ENCODE measurements at places on chromosomes 2 and 18. TPM values are rescaled to one million over a fixed set of nuclear protein-coding genes. Genes with fewer than 3 reads are reported as not detected.
A peak's percentile ranks its signal among the peaks of the same experiment; 100 is the strongest.

- H3K27me3 ChIP-seq: peaks cover 22% of the 10 kb centered on the region
- no peaks in the 10 kb centered on the region for H3K4me1 ChIP-seq
- H3K27ac ChIP-seq: no peak overlapping the region
- DNase-seq: no peak
- no peaks in the 10 kb centered on the region for H3K36me3 ChIP-seq
- peak overlapping the region; percentile 50 for H3K4me3 ChIP-seq
These were observed 2.0 kb downstream of the NPPC start for GRCh38 chr2:231923951-231924888.

DNA sequence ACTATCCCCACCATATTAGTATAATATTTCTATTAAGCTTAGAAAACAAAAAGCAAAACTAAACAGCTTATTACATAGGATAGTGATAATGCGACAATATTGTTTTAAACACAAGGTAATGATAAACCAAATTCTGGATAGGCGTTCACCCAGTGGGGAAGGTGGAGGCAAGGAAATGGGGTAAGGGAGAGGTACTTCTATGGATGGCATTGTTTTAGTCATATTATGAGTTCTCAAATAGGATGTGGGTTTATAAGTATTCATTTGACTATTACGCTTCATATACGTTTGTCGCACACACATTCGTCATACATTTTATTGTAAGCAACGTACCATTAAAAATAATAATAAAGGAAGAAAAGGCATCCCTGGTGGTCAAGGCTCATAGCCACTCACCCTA, 88.8 kb upstream of the DNMT3A start:
- H3K4me3 ChIP-seq: no peak overlapping the region
- DNase-seq: no peak
- no peaks in the 10 kb centered on the region for H3K27me3 ChIP-seq
- no peak overlapping the region for H3K27ac ChIP-seq

GRCh38 chr2:68660658-68661057, 17.3 kb downstream of the PROKR1 start:
- H3K4me3 ChIP-seq: no peak overlapping the region
- no peaks in the 10 kb centered on the region for H3K4me1 ChIP-seq

- no peaks in the 10 kb centered on the region for H3K4me1 ChIP-seq
- no peak overlapping the region for H3K4me3 ChIP-seq
- H3K27me3 ChIP-seq: no peaks in the 10 kb centered on the region
- H3K27ac ChIP-seq: no peak overlapping the region
- DNase-seq: no peak
- H3K36me3 ChIP-seq: no peaks in the 10 kb centered on the region
These were observed 22.7 kb upstream of the SPR start for GRCh38 chr2:72864500-72864899.

DNA sequence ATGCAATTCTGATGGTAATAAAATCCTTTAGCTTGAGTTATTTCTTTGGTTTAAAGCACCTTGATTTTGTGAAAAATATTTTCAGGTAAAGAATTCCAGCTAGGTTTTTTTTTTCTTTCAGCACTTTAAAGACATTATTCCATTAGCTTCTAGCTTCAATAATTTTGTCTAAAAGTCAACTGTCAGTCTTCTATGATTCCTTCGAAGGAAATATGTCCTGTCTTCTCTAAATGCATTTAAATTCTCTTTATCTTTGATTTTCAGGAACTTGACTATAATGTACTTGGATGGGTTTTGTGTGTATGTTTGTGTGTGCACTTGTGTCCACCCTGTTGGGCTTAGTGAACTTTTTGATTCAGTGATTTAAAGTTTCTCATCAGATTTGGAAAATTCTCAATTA, 4.7 kb downstream of the LONRF2 start:
- peaks cover 5% of the 10 kb centered on the region for H3K27me3 ChIP-seq
- no peak overlapping the region for H3K4me3 ChIP-seq
- DNase-seq: no peak
- H3K27ac ChIP-seq: no peak overlapping the region

- H3K27ac ChIP-seq: no peak overlapping the region
- DNase-seq: no peak
- no peaks in the 10 kb centered on the region for H3K27me3 ChIP-seq
- H3K36me3 ChIP-seq: no peaks in the 10 kb centered on the region
- H3K4me1 ChIP-seq: no peaks in the 10 kb centered on the region
These were observed 128.0 kb downstream of the ARL4C start for GRCh38 chr2:234368861-234369261.

DNA sequence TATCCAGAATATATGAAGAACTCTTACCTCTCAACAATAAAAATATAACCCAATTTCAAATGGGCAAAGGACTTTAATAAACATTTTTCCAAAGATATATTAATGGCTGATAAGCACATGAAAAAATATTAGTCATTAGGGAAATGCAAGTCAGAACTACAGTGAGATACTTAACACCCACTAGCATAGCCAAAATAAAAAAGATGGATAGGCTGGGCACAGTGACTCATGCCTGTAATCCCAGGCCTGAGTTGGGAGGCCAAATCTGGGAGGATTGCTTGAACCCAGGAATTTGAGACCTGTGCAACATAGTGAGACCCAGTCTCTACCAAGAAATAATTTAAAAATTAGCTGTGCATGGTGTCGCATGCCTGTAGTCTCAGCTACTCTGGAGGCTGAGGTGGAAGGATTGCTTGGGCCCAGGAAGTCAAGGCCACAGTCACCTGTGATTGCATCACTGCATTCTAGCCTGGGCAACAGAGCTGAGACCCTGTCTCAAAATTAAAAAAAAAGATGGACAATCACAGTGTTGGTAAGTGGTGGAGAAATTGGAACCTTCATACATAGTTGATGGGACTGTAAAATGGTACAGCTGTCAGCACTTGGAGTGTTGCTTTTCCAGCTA, 25.1 kb downstream of the MARCHF7 start:
- no peak for DNase-seq
- peaks cover 71% of the 10 kb centered on the region for H3K36me3 ChIP-seq
- H3K4me1 ChIP-seq: no peaks in the 10 kb centered on the region

- H3K36me3 ChIP-seq: no peaks in the 10 kb centered on the region
- H3K4me3 ChIP-seq: no peak overlapping the region
- no peaks in the 10 kb centered on the region for H3K4me1 ChIP-seq
- DNase-seq: no peak
- H3K27me3 ChIP-seq: no peaks in the 10 kb centered on the region
- no peak overlapping the region for H3K27ac ChIP-seq
These were observed 120.9 kb downstream of the FSIP2 start for GRCh38 chr2:185859506-185859905.

DNA sequence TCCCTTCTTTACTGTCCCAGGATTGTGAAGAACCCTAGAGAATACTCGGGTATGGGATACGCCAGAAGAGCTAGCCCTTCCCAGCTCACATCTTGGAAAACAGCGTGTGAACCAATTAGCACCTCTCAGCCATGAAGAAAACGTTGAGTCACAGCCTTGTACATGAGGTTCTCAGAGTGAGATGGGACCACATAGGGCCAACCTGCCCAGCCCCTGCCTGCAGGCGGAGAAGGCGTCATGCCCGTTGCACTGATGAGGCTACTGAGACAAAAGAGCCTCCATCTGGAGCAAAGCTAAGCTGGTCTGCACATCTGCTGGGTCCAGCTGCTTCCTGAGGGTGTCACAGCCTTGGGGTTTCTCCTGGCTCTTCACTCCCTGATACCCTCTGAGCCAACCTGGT, 92.2 kb downstream of the LBH start:
- no peak overlapping the region for H3K27ac ChIP-seq
- H3K4me1 ChIP-seq: no peaks in the 10 kb centered on the region
- H3K27me3 ChIP-seq: no peaks in the 10 kb centered on the region
- H3K36me3 ChIP-seq: no peaks in the 10 kb centered on the region

DNA sequence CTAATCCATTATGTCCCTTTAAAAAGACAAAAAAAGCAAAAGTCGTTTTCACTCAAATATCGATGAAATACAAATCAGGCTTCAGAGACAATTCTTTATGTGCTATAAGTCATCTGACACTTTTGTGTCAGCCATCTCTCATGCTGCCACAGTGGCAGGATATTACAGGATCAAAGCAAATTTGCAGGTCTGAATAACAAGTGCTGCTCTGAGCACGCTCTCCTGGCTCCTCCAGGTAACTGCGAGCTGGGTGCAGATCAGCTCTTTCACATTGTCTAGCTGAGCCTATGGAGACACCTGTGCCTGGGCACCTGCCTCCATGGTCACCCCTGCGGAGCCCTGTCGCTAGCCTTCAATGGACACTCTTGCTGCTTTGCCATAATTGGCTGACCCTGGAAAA, 250.2 kb upstream of the RAB12 start:
- no peaks in the 10 kb centered on the region for H3K4me1 ChIP-seq
- no peak overlapping the region for H3K27ac ChIP-seq
- no peaks in the 10 kb centered on the region for H3K27me3 ChIP-seq
- no peak overlapping the region for H3K4me3 ChIP-seq
- DNase-seq: peak; percentile 47

- DNase-seq: no peak
- H3K4me1 ChIP-seq: no peaks in the 10 kb centered on the region
- H3K27me3 ChIP-seq: no peaks in the 10 kb centered on the region
- H3K4me3 ChIP-seq: no peak overlapping the region
- no peak overlapping the region for H3K27ac ChIP-seq
- H3K36me3 ChIP-seq: no peaks in the 10 kb centered on the region
These were observed 100.2 kb upstream of the ID2 start for GRCh38 chr2:8581601-8582041.

GRCh38 chr2:140770645-140771044, 1360.2 kb downstream of the LRP1B start:
- H3K4me3 ChIP-seq: no peak overlapping the region
- H3K4me1 ChIP-seq: no peaks in the 10 kb centered on the region
- no peak for DNase-seq
- no peak overlapping the region for H3K27ac ChIP-seq
- H3K36me3 ChIP-seq: no peaks in the 10 kb centered on the region

DNA sequence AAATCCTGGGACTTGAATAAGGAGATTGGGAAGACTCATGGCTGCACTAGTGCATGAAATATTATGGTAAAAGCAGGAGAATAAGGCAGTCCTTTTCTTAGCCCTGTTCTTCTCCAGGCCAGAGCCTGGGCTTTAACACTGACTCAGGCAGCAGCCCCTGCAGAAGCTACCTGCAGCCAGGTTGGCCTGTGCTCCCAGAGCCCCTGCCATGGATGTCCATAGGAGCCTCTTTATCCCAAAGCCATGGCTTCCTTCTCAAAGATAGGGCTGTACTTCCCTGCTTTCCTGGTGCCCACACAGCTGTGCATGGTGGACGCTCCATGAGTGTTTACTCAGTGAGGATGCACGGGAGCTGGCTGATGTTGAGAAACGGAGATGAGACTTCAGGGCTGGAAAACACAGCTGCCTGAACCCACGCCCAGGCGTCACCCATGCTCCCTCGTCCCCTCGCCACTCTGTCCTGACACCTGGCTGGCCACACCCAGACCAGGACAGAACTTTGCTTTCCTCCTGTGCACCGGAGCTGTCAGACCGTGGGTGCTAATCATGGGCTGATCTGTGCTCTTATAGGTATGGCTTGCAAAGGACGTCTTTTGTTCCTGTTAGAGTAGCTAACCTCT, 135.5 kb downstream of the GLI2 start:
- H3K36me3 ChIP-seq: no peaks in the 10 kb centered on the region
- no peaks in the 10 kb centered on the region for H3K4me1 ChIP-seq
- H3K27me3 ChIP-seq: no peaks in the 10 kb centered on the region
- no peak overlapping the region for H3K4me3 ChIP-seq
- DNase-seq: no peak

DNA sequence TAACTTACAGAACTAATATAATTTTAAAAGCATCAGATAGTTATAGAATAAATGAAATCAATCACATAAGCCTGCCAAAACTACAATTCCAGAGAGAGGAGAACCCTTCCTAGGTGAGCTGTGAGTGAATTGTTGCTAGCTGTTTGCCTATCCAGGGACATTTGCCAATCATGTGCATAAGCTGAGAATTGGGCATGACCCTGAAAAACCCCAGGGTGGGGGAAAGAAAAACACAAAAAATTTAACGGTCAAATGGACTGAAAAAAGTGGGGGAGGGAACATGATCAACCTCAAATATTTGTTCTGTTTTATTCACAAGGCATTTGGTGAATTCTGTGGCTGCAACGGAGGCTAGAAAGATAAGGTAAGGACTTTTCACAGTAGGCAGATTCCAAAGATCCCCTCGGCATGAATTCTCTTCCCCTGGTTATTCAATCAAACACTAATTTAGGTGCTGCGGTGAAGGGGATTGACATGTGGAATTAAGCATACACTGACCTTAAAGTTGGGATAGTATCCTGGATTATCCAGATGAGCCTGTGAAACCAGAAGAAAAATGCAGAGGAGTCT, 203.9 kb upstream of the RGPD4 start:
- H3K27me3 ChIP-seq: no peaks in the 10 kb centered on the region
- H3K4me3 ChIP-seq: no peak overlapping the region
- no peak for DNase-seq
- H3K27ac ChIP-seq: no peak overlapping the region
- H3K4me1 ChIP-seq: no peaks in the 10 kb centered on the region

DNA sequence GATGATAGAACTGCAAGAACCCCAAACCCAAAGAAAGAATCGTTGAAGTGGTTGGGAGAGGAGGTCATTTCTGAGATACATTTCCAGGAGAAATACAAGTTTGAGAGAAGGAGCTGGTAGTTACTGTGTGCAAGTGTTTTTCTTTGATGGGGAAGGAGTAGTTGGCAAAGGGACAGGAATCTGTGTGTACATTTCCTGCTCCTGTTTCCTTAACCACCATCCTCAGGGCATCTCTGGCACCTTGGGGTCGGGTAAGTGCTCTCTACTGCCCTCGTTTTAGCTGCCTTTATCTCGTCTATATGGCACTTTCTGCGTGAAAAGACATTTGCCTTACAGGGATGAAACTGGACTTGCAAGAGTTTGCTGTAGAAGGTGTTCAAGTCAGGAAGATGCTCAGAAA, 27.3 kb downstream of the CDC42EP3 start:
- H3K36me3 ChIP-seq: peaks cover 80% of the 10 kb centered on the region
- no peaks in the 10 kb centered on the region for H3K27me3 ChIP-seq
- H3K4me3 ChIP-seq: no peak overlapping the region
- no peak overlapping the region for H3K27ac ChIP-seq

- peaks cover 2% of the 10 kb centered on the region for H3K4me1 ChIP-seq
- H3K27me3 ChIP-seq: no peaks in the 10 kb centered on the region
- H3K4me3 ChIP-seq: no peak overlapping the region
- no peak overlapping the region for H3K27ac ChIP-seq
- DNase-seq: no peak
These were observed 244.7 kb downstream of the CTNNA2 start for GRCh38 chr2:79757526-79757925.

DNA sequence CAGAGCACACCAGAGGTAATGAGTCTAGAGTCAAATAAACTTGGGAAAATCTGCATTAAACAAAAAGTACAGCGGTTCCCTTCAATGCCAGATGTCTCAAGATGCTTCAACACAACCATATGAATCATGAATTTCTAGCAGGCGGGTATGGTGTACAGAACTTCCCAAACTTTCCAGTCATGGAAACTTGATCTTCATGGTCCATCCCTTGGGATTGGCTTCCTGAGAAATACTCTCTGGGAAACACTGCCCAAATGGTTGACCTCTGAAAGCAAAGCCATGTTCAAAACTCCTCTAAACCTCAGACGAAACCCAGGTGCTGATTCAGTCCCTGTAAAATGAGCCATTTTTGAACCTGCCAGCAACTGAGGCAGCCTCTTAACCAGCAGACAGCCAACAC, 16.4 kb upstream of the TMEM247 start:
- H3K27me3 ChIP-seq: no peaks in the 10 kb centered on the region
- H3K4me3 ChIP-seq: no peak overlapping the region
- no peaks in the 10 kb centered on the region for H3K4me1 ChIP-seq
- no peak for DNase-seq

Gene AKAIN1
- total RNA-seq: not detected

Gene ZNF521
- 3.3 TPM for total RNA-seq

Gene IL36G
- not detected for total RNA-seq

Gene SH3BP4
- total RNA-seq: 93.8 TPM

Gene SPATA3
- total RNA-seq: not detected

Gene CCDC68
- total RNA-seq: not detected
